ENCODE measurements at places on chromosomes 6 and 20.

DNA sequence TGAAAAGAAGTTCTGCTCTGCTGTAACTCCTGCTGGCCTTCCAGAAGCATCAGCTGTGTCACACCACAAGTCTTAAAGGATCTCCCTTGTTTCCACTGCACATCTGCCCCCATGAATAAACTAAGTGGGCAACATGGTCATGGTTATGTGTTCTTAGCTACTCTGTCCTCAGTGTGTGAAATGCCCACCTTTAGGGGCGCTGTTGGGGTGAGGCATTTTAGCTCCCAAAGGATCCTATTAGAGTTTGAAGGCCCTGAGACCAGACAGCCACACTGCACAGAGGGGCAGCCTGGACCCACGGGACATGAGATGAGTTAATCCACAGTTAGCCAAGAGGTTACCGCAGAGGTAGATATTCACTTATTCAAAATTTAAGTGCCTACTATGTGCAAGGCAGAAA is 294.3 kb upstream of the QKI start:
- no peaks in the 10 kb centered on the region for H3K4me1 ChIP-seq
- no peaks in the 10 kb centered on the region for H3K27me3 ChIP-seq
- H3K27ac ChIP-seq: no peak overlapping the region
- H3K4me3 ChIP-seq: no peak overlapping the region

DNA sequence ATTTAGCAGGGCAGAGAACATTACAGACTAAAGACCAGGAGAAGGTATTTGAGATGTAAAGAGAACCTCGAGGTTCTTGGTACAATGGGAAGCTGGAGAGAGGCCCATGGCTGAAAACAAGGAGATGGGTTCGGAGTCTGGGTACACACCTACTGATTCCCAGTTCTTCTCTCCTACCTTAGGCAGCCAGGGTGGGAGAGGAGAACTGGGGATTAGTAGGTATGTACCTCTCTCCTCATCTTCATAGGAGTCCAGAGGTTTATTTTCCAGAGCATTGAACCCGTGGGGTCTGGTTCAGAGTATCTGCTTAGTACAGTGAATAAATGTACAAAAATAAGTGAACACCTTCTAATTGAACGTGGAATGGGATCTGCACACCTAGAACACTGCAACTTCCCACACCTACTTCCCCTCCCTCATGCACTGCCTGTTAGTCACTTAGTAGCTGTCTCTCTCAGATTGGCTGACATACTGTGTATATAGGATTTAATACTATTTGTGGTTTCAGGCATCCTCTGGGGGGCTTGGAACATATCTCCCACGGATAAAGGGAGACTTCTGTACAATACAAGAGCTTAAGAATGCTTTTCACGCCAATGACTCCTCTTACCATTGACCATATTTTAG is 23.5 kb upstream of the NUP153 start:
- no peak for DNase-seq
- H3K27me3 ChIP-seq: no peaks in the 10 kb centered on the region
- H3K27ac ChIP-seq: no peak overlapping the region
- H3K36me3 ChIP-seq: no peaks in the 10 kb centered on the region
- no peak overlapping the region for H3K4me3 ChIP-seq

DNA sequence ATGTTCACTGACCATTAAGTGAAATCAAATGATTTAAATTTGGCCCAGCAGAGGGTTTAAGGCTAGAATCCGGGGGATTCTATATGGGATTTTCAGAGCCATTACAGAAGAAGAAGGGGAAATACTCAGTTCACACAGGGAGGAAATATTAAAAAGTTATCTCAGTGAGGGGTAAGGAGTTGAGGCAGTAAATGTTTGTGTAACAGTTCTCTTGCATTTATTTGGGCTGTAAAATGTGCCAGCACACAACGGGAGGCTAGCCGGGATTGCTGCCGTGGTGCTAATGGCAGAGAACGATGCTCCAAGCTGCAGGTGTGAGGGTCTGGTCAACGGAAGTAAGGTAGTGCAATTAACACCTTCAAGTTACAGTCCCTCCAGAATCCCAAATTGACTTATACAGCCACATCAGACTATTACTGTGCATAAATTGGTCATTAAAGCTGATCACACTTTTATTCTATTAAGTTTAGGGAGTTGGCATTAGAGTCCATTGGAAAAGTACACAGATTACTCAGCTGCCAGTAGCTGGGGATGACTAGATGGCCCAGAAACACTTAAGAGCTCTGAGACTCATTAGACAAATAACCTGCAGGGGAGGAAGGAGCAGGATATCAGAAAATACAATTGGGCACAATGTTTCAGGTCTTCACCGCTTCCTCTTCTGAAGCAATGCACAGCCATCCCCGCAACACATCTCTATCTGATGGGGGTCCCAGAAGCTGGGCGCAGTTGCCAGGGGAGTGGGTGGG is 31.3 kb downstream of the PPP1R3G start:
- no peak for DNase-seq
- H3K4me3 ChIP-seq: no peak overlapping the region
- no peak overlapping the region for H3K27ac ChIP-seq
- H3K36me3 ChIP-seq: no peaks in the 10 kb centered on the region

GRCh38 chr6:133040094-133040802 is 200.9 kb upstream of the EYA4 start:
- H3K4me1 ChIP-seq: no peaks in the 10 kb centered on the region
- H3K27ac ChIP-seq: no peak overlapping the region
- H3K27me3 ChIP-seq: no peaks in the 10 kb centered on the region
- H3K4me3 ChIP-seq: no peak overlapping the region
- no peaks in the 10 kb centered on the region for H3K36me3 ChIP-seq

DNA sequence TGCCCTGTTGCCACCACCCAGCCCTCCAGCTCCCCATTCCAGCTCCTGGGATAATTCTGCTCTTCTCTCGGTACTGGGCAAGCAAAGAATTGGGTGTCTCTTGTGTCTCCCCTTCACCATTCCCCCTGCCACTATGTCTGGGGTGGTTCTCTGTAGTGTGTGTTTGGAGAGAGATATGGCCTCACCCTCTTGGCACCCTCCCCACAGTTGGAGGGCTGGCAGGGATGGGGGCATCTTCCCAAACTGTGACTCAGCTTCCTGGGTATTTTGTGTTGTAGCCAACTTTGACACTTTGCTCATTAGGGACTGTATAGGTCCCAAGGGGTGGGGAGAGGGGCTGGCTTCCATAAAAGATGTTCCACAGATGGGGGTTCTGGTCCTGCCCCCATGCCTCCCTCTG is 1.7 kb downstream of the TNXB start:
- no peak for DNase-seq
- peaks cover 2% of the 10 kb centered on the region for H3K27me3 ChIP-seq
- no peaks in the 10 kb centered on the region for H3K36me3 ChIP-seq
- H3K27ac ChIP-seq: no peak overlapping the region
- no peak overlapping the region for H3K4me3 ChIP-seq

DNA sequence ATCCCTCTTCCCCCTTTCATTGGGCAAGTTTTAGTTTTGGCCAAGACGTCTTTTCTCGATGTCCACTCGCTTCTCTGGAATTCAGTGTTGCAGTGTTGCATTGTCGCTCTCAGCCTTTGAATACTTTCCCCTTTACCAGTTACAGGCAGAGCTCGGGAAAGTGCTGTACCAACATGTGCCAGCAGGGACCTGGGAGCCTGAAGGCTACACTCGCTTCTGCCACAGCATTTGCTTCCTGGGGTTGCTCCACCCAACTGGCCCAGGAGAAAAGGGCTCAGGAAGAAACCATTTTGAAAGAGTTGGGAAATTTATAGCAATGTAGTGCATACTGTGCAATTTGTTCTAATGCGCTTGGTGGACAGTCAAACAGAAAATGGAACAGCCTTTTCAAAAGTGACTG is 78.6 kb downstream of the LINC00237 start:
- H3K4me3 ChIP-seq: no peak overlapping the region
- no peaks in the 10 kb centered on the region for H3K4me1 ChIP-seq
- no peaks in the 10 kb centered on the region for H3K36me3 ChIP-seq
- DNase-seq: no peak
- no peaks in the 10 kb centered on the region for H3K27me3 ChIP-seq

- no peak for DNase-seq
- H3K4me1 ChIP-seq: no peaks in the 10 kb centered on the region
- H3K27me3 ChIP-seq: no peaks in the 10 kb centered on the region
- H3K27ac ChIP-seq: no peak overlapping the region
These were observed 226.9 kb downstream of the DLL1 start for GRCh38 chr6:170063851-170064602.

- no peaks in the 10 kb centered on the region for H3K36me3 ChIP-seq
- DNase-seq: no peak
- no peaks in the 10 kb centered on the region for H3K27me3 ChIP-seq
- H3K27ac ChIP-seq: no peak overlapping the region
- H3K4me1 ChIP-seq: no peaks in the 10 kb centered on the region
- H3K4me3 ChIP-seq: no peak overlapping the region
These were observed 34.6 kb upstream of the CITED2 start for GRCh38 chr6:139409026-139409425.

DNA sequence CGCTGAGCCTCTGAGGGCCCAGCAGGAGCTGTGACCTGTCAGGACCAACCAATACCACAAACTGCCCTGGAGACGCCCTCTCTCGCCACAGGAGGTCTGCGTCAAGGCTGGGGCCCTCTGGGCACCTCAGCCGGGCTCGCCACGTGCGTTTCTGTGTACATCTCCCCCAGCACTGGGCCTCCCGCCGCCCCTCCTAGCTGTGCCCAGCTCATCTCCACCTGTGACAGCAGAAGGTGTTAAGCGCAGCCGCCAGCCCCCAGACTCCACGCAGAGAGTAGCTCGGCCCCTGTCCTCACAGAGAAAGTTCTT is 91.4 kb downstream of the TAF4 start:
- no peak overlapping the region for H3K27ac ChIP-seq
- no peak overlapping the region for H3K4me3 ChIP-seq
- H3K36me3 ChIP-seq: peaks cover 34% of the 10 kb centered on the region
- H3K27me3 ChIP-seq: no peaks in the 10 kb centered on the region
- DNase-seq: no peak
- no peaks in the 10 kb centered on the region for H3K4me1 ChIP-seq

Measured in effector memory CD4-positive, alpha-beta T cell (primary cell).